ENCODE measurements at places on chromosomes 13 and 19.

DNA sequence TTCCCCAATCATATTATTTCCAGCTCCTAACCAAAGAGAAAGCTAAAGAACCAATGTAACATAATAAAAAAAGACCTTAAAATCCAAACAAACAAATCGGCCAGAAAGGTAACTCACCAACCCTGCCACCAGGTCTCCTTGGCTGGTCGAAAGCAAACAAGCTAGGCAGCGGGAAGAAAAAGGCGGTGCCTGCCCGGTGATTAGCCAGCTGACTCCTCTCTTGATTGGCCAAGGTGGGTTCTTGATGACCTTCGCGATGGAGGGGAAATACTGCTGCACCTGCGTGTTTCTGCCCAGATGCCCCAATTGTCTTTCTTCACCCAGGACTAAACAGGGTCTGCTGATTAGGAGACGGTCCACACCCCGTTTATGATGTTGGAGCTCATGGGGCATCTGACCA lies at the start of gene NLRP11:
Gene NLRP11 (minus strand): TSS at position 154 of the 400 bp plus-strand sequence. CDS start 13,825 bp downstream, outside the sequence.
- DNase-seq = no peak

DNA sequence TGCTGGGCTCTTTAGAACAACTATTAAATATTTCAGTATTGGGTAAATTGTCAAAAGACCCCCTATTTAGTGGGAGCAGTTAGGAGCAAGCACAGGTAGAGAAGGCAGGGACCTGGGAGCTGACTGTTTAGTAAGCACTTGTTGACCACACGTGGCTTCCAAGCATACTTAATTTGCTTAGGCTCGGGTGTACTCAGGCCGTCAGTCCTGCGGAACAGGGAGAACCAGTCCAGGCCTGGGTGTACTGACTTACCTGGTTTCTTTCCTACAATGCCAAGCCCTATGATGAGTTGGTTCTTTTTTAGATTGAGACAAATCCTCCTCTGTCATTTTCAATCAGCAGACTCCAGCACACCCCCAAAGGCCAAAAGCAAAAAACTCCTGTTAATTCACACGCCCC lies 90.0 kb downstream of the WDFY2 start:
- DNase-seq = no peak

- peak; percentile 44 for DNase-seq
Observed at GRCh38 chr19:12092065-12092867, 27.7 kb downstream of the ZNF844 start.

GRCh38 chr13:47119575-47120235 lies 222.9 kb upstream of the HTR2A start:
- DNase-seq = no peak

DNA sequence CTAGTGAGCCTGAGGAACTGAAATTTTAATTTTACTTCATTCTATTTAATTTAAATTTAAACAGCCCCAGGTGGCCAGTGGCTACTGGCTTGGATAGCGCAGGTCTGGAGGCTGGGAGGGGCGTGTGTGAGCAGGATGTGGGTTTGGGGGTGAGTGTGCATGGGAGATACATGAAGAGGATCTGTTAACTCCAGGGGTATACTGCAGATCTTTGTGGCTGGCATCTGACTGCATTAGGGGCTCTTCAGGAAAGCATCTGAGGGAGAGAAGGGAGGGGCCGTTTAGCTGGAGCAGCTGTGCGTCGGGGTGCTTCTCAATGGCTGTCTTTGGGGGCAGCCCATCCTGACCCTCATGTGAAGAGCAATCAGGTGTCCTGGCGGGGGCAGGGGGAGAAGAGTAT lies 6.8 kb downstream of the SHANK1 start:
- no peak for DNase-seq

- no peak for DNase-seq
Observed at GRCh38 chr13:98919566-98919965, 58.3 kb downstream of the DOCK9 start.

DNA sequence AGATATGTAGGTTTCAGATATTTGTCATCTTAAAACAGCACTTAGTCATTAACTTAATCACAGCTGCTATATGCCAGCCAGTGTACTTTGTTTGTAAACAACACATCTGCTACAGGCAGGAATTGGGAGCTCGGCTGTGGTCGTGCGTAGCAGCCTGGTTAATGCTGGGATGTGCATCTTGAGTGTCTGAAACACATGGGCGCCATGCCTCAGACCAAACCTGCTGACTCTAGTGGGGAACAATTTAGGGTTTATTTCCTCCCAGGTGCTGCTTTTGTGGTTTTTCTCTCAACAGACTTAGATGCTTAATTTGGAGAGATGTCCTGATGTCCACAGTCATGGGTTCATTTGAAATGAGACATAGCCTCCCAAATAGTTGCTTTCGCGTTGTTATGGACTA lies 238.5 kb upstream of the TMTC4 start:
- no peak for DNase-seq

DNA sequence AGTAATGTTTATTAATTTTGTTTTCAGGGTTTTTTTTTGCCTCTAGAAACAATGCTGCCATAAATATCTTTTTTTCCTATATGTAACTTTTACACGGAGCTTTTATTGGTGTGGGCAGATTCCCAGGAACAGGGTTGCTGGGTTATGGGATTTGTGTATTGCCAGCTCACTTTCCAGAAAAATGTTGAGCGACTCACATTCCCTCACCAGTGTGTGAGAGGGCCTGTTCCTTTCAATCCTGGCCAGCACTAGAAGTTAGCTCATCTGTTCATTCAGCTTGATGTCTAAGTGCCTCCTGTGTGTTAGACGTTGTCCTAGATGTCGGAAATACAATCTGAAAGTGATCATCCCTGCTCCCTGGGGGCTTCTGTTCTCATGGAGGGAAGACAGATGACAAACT lies 2.6 kb downstream of the ZNF71 start:
- no peak for DNase-seq

- DNase-seq = no peak
Observed at GRCh38 chr13:65400702-65401101, 1829.4 kb downstream of the PCDH9 start.

- no peak for DNase-seq
Observed at GRCh38 chr13:33280923-33281322, 4.6 kb downstream of the STARD13 start.

- DNase-seq = peak; percentile 20
Observed at GRCh38 chr13:51821606-51822005, 17.6 kb upstream of the DHRS12 start.

DNA sequence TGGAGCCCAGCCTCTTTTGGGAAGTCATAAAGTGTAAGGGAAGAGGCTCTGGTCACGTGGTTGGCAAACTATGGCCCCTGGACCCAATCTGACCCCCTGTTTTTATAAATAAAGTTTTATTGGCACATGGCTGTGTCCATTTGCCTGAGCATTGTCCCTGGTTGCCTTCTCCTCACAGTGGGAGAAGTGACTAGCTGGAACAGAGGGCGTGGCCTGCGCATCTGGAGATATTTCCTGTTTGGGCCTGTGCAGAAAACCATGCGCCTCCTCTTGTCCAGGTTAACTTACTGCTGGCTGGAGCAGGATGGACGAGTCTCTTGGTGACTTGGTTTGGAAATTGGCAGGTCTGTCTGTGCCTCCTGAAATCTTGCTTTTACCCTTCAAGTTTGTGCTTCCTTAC lies 48.3 kb downstream of the KDM4B start:
- DNase-seq = no peak

GRCh38 chr13:108795841-108796240 lies 166.4 kb downstream of the MYO16 start:
- no peak for DNase-seq

- peak; percentile 37 for DNase-seq
Observed at GRCh38 chr13:20127562-20128458, 33.0 kb downstream of the GJA3 start.

GRCh38 chr19:6229951-6230712 lies 49.6 kb downstream of the MLLT1 start:
- no peak for DNase-seq

DNA sequence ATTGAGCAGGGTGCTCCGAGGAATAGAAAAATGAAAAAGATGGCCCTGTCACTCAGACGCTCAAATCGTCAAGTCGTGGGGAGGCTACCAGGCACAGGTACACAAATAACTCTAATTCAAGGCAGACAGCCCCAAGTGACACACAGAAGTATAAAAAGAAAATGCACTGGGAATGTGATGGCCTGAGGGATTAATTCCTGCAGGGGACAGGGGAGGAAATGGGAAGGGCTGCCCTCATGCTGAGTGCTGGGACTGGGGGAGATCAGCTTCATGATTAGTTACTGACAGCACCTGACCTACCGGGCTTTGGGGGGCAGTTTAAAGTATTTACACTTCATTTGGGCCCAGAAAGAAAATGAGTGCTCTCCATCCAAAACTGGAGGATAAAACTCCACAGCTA lies 20.9 kb upstream of the UBE2L5 start:
- no peak for DNase-seq

DNA sequence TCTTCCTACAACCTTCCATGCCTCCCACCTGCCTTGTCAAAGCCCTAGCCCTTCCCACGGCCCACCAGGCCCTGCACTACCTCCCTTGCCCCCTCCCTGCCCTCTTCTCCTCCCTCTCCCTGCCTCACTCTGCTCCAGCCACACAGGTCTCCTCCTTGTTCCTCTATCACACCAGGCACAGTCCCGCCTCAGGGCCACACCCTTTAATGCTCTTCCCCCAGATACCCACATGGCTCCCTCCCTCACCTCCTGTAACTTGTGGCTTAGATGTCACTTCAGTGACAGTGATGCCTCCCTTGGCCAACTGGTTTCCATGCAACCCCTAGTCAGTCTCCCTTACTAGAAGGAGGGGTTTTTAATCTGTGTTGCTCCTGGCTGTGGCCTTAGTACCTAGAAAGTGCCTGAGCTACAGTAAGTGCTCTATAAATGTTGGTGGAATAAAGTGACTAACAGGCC lies 1.3 kb downstream of the SIRT6 start:
- DNase-seq = no peak

- DNase-seq = peak; percentile 88
Observed at GRCh38 chr19:2986951-2987524, 9.7 kb downstream of the TLE6 start.

DNA sequence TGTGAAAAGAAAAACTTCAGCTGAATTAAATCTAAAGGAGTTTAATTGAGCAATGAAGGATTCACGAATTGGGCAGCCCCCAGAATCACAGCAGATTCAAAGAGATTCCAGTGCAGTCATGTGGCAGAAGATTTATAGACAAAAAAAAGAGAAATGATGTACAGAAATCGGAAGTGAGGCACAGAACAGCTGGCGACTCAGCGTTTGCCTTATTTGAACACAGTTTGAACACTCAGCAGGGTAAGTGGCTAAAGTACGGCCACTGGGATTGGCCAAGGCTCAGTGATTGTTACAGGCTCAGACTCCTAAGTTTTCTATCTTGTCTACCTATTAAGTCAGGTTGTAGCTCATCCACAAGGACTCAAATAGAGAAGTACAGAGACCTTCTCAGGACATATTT lies 11.6 kb upstream of the CFAP97D2 start:
- no peak for DNase-seq

DNA sequence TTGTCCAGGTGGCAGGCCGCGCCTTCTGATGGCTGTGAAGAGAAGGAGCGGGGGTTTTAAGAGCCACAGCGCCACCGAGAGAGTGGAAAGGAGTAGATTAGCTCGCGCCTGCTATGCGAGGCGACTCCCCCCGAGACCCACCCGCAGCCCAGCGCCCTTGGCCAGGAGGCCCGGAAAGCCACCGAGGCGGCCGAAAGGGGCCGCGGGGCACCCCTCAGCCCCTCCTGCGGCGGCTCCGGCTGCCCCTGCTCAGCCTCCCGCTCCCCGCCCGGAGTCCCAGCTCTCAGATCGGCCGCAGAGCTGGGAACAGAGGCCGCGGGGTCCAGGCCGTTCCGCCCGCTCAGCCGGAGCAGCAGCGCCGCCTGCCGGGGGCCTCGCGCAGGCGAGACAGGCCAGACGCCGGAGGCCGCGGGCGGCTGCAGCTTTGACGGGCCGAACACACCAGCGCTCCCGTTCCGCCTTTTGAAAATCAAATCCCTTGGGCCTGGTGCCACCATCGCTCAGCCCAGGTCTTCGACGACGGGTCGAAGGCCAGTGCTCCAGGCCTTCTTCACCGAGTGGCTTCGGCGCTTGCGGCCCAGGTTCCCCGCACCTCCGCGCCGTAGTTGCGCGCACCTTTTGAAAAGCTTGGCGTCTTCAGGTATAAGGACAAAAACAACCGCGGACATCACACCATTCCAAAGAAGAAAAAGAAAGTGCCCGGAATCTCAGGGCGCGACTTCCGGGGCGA lies 15.3 kb downstream of the CDX2 start:
- peak; percentile 68 for DNase-seq

DNA sequence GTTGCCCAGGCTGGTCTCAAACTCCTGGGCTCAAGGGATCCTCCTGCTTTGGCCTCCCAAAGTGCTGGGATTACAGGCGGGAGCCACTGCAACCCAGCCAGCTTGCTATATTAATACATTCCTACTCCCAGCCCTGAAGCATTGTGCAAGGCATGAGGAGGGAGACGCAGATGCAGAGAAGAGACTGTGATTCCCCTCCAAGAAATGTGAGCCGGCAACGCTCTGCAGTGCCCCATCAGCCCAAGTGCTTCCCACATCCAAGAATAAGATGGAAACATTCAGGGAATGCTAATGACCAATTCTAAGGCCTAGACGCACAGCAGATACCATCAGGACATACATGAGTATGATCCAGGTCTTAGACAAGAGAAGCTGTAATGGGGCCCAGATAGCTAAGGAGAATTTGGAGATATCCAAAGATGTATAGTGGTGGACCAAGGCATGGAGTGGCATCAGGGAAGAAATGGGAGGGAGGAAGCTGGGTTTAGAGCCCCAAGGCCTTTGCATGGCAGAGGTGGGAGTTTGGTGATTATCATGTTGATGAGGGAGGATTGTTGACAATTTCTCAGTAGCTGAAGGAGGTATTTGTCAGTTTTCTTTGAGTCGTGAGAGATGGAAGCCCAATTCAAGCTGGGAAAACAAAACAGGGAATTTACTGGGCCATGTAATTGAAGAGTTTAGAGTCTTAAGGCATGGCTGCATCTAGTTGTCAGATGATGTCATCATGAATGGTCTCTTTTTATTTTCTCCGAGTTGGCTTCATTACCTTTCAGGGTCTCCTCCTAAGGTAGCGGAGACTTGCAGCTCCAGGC lies 2.9 kb downstream of the PPM1N start:
- DNase-seq = no peak

- DNase-seq = peak; percentile 89
Observed at GRCh38 chr13:40666045-40666932, at the start of gene FOXO1. TSS of gene FOXO1 (minus strand) at chr13:40666641. CDS start at chr13:40666212, 429 bp downstream.

- no peak for DNase-seq
Observed at GRCh38 chr19:3353493-3353892, 12.9 kb upstream of the NFIC start.

GRCh38 chr13:85694992-85695391 lies 104.2 kb downstream of the SLITRK6 start:
- DNase-seq = no peak

DNA sequence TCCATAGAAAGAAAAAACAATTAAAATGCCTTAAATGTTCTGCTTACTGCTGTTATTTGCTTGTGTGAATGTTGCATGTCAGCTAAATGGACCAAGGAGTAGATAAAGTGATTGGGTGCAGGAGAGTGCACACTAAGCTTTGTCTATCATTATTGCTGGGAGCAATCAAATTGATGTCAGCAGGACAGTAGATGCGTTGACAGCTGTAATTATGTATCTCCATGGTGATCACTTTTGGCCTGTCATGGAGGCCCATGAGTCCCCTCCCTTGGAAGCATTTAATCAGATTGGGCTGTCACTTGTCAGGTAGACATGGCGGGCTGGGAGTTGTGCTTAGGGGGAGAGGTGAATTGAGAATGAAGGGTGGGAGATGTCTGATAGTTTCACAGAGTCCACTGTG lies 215.3 kb downstream of the PCCA start:
- peak; percentile 96 for DNase-seq
